Posterior vena cava (tissue), 2 donors: ENCODE measurements at places on chromosomes 6 and 20. TPM values are rescaled to one million over a fixed set of nuclear protein-coding genes. Genes with fewer than 3 reads are reported as not detected.
A peak's percentile ranks its signal among the peaks of the same experiment; 100 is the strongest.

Gene BPI
- total RNA-seq: 0.65 TPM

Gene MICB
- total RNA-seq: 4.1 TPM

Gene KCNK15
- 4.5 TPM for total RNA-seq

Gene FBXL4
- total RNA-seq: 14.5 TPM

Gene WFDC10A
- total RNA-seq: not detected

Gene CCND3
- 53.3 TPM for total RNA-seq

GRCh38 chr6:16206595-16207037, 31.8 kb upstream of the GMPR start:
- DNase-seq: no peak

GRCh38 chr20:46269372-46269771, 38.9 kb downstream of the CDH22 start:
- DNase-seq: no peak

- DNase-seq: no peak
Measured at GRCh38 chr6:96878143-96878542, 19.5 kb downstream of the NDUFAF4 start.

- no peak for DNase-seq
Measured at GRCh38 chr20:32356622-32357374, 1.3 kb upstream of the ASXL1 start.

DNA sequence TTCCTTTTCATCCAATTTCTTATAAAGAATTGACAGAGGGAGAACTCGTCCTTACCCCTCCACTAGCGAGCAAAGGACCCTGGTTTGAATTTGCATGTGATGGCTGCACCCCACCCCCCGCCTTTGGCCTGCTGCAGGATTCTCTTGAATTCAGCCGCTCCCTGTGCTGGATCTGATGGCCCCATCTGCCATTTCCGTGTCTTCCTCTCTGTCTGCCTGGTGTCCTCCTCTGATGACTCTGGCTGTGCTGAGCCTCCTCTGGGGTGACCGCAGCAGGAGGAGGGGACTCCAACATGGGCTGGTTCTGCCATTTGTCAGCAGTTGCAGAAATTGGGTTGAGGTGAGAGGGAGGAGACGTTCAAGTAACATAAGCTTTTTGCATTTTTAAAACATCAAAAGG, 188.8 kb downstream of the DLL1 start:
- peak; percentile 50 for DNase-seq

- no peak for DNase-seq
Measured at GRCh38 chr6:119273272-119274196, 76.0 kb downstream of the MAN1A1 start.

DNA sequence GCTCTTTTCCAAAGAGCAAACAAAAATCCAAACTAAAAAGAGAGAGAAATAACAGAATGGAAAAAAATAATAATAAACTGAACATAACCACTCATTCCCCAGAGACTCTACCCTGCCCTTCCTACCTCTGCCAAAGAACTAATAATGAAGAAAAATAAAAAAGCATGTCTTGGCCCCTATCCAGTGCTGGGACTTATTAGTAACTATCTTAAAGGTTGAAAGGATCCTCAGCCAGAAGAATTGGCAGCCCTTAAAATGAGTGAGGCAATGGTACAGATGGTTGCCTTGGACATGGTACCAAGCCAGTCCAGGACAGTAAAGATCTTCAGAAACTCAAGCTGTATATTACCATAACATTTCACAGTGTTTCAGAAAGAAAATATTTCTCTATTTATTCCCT, 279.3 kb downstream of the HACE1 start:
- no peak for DNase-seq

DNA sequence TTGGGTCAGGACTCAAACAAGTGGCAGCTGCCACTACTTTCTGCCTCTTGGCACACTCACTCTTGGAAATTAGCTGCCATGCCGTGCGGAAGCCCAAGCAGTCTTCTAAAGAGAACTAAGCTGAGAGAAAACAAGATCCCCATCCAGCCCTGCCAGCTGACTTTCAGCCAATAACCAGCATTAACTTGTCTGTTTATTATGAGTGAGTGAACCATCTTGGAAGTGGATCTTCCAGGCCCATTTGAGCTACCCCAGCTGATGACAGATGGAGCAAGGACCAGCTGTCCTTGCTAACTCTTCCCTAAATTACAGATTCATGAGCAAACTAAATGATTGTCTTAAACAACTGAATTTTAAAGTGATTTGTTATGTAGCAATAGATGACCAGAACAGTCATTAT, 73.9 kb upstream of the RBM24 start:
- no peak for DNase-seq

GRCh38 chr6:470901-471448, 79.4 kb downstream of the IRF4 start:
- DNase-seq: no peak

DNA sequence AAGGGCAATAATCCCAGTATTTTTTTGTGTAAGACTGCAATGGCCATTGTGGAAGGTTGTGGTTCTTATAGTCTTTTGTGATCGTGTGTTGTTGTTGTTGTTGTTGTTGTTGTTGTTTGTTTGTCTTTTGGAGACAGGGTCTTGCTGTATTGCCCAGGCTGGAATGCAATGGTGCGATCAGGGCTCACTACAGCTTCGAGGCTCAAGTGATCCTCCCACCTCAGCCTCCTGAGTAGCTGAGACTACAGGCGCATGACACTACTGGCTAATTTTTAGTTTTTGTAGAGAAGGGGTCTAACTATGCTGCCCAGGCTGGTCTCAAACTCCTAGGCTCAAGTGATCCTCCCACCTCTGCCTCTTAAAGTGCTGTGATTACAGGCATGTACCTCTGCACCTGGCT, 3.5 kb upstream of the GSTA4 start:
- no peak for DNase-seq

- peak; percentile 35 for DNase-seq
Measured at GRCh38 chr6:43786664-43787329, 16.8 kb downstream of the VEGFA start.

- no peak for DNase-seq
Measured at GRCh38 chr6:76708641-76709331, 636.3 kb upstream of the IMPG1 start.

DNA sequence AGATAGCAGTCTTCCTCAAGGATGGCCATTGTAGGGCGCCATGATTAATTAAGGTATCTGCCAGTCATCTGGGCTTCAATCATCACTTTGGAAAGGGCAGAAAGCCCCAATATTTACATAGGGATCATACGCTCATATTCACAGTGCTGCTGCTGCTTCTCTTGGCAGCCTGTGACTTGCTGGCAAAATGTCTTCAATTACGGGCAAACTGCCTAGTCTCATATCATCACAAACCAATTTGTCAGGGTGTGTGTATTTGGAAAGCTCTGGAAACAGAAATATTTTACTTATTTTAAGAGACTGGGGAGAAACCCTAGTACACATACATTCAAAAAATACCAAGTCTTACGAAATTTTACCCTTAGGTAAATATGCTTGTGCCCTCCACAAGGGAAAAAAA, 77.6 kb downstream of the SAMD5 start:
- DNase-seq: no peak

DNA sequence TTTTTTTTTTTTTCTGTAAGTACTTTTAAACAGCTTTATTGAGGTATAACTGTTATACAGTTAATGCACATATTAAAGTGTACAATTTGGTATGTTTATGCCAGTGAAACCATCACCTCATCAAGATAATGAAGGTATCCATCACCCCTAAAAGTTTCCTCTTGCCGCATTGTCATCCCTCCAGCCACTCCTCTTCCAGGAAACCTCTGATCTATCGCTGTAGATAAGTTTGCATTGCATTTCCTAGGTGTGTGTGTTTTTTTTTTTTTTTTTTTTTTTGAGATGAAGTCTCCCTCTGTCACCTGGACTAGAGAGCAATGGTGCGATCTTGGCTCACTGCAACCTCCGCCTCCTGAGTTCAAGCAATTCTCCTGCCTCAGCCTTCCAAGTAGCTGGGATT, 3.1 kb downstream of the SLX4IP start:
- no peak for DNase-seq

- no peak for DNase-seq
Measured at GRCh38 chr6:6825193-6825784, 236.8 kb downstream of the LY86 start.

- DNase-seq: no peak
Measured at GRCh38 chr20:56833427-56833826, 204.3 kb downstream of the TFAP2C start.

DNA sequence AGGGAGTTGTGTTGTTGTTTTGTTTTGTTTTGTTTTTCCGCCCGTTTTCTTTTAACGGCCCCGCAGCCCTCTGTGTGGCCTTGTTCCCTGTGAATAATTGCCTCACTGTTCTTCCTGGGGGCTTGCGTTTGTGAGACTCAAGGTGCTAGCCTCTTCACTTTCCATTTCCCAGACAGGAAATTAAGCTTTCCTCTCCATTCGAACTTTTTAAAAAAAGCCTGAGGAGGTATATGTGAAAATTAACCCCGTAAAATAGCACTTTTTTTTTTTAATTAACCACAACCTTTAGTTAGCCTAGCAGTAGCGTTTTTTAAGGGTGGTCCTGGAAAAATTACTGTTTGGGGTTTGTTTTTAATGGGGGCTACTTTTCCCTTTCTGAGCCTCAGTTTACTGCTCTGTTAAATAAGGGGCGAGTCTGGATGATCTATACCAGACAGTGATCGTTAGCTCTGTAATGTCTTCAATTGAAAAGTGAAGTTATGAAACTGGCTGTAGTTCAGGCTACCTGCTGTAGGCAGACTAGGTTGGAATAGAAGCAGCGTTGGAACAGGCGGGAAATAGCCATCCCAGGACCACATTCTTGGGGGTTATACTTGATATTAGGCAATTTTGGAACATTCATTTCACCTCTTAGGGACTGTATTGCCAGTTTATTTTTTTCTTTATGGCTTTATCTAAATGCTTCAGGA, 1.7 kb downstream of the STX16 start:
- DNase-seq: no peak

DNA sequence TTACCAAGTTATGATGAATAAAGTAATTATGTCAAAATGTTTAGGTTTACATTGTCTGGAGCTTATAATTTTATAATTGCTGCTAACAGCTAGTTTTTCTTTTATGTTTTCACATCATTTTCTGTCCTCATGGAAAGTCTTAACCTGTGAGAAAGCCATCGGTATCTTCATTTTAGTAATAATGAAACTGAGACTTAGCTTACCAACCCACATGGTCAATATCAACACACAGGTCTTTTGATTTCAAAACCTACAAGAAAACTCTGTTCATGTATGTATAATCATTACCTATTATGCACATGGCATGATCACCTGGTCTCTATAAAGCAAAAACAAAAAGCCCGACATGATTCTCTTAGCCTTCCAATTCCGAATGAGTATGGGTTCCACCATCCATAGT, 61.9 kb downstream of the KCNQ5 start:
- DNase-seq: no peak

GRCh38 chr6:19231878-19232561, 605.1 kb upstream of the ID4 start:
- DNase-seq: no peak

- no peak for DNase-seq
Measured at GRCh38 chr6:84282550-84282949, 55.1 kb upstream of the CEP162 start.

- DNase-seq: no peak
Measured at GRCh38 chr6:135568379-135568778, 70.8 kb upstream of the AHI1 start.

DNA sequence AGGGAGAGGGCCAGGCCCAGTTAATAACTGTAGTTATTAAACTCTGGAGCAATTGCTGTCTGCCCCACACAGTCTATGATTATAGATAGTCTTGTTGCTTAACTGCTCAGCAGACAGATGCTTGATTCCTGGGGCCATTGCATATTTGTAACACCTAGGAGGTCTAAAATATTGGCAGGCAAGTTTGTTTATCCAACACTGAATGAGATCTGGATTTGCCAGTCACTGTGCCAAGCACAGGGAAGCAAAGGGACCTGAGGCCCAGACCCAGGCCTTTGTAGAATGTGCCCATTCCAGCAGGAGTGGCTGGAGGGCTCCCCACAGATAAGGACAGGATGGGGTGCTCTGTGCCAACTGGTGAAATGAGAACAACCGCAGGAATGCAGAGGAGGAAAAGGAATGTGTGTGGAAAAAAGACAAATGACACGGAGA, 17.6 kb upstream of the ENTPD6 start:
- DNase-seq: no peak

DNA sequence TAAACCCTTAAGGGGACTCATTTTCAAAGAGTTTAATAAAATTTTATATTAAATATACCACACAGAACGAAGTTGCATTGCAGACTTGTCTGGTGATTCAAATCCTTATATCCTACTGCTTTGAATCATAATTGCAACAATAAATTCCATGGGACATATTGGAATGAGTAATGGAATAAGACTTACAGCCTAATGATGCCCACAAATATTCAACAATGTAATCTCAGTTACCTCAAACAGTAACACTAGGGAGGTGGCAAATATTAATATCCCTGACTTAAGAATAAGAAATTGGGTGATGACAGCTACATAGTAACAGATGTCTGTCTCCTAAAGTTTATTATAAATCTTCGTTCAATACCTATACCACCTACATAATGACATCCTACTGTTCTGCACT, 52.6 kb downstream of the BMP5 start:
- DNase-seq: no peak

- DNase-seq: no peak
Measured at GRCh38 chr6:34771727-34772126, 14.4 kb downstream of the SNRPC start.

DNA sequence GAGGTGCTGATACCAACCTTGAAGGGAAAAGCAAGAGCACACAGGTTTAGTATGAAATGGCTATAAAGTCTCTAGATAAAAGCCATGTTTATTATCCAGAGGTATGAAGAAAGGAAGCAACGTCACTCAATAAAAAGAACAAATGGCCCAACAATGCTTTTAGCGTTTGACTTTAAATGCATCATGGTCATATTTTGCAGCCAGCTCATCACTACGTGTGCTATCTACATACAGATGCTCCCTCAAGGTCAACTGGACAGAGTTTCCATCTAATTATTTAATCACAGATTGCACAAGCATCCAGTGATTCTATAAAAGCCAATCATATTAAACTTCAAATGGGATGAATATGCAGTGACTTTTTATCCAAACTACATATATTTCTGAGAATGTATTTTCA, 127.6 kb upstream of the SYNDIG1 start:
- DNase-seq: no peak

- no peak for DNase-seq
Measured at GRCh38 chr6:11814819-11815218, 36.2 kb upstream of the ADTRP start.
